Left kidney (tissue), 8 donors: ENCODE measurements at places on chromosomes 2 and 18.

GRCh38 chr2:197078535-197078934 lies 152.0 kb upstream of the PGAP1 start:
- no peak for DNase-seq

DNA sequence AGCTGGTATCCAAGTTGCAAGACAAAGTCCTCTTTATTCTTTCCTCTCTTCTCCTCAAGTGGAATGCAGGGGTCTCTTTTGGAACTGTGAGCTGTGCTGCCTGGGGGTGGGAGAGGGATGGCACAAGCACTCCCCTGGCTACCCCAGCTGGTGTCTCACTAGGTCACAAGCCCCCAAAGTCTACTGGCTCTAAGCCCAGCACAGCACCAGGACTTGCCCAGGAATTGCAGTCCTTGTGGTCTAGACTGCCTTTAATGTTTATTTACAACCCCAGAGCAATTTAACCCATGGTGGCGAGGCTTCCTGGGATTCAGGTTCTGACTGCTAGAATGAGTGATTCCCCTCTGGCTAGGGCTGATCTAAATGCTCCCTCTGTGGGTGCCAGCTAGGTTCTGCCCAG lies 199.0 kb upstream of the STK17B start:
- DNase-seq, result no peak

- no peak for DNase-seq
Observed at GRCh38 chr2:179677746-179678505, 183.5 kb downstream of the ZNF385B start.

- no peak for DNase-seq
Observed at GRCh38 chr2:144950899-144951560, 431.1 kb upstream of the ZEB2 start.

DNA sequence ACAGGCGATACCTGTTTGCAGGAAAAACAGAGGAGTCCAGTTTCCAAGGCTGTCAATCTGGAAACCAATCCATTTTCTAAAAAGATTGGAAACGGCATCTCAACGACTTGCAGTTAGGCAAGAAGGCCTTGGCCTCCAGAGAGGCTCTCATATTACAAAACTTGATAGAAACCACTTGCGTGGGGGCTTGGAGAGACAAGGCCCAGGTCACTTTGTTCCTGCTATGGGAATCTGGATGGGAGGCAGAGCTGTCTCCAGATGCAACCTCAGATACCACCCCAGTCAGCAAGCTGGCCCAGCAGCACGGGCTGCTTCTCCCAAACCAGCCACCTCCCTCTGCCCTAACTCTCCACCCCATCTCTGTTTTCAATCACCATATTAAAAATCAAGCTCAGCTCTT lies 298.8 kb downstream of the TNS1 start:
- no peak for DNase-seq

- no peak for DNase-seq
Observed at GRCh38 chr2:150469706-150470274, 17.7 kb downstream of the RND3 start.

DNA sequence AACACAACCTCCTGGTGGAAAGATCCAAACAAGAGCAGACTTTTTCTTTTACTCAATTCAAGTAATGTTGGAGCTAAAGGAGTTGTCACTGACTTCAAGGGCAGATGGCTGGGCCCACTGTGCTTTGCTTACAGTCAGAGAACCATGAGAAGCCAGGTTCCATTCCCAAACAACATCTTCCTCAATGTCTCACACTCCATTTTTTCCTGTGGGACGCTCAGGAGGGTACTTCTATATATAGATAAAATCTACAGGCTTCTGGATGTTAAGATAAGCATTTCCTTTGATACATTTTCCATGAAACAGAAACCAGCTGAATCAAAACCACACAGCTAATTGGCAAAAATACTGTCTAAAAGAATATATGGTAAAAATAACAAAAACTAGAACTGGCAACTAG lies 14.4 kb downstream of the IWS1 start:
- no peak for DNase-seq
